AG08395 (cell line): ENCODE measurements at places on chromosomes 12 and 14.

DNA sequence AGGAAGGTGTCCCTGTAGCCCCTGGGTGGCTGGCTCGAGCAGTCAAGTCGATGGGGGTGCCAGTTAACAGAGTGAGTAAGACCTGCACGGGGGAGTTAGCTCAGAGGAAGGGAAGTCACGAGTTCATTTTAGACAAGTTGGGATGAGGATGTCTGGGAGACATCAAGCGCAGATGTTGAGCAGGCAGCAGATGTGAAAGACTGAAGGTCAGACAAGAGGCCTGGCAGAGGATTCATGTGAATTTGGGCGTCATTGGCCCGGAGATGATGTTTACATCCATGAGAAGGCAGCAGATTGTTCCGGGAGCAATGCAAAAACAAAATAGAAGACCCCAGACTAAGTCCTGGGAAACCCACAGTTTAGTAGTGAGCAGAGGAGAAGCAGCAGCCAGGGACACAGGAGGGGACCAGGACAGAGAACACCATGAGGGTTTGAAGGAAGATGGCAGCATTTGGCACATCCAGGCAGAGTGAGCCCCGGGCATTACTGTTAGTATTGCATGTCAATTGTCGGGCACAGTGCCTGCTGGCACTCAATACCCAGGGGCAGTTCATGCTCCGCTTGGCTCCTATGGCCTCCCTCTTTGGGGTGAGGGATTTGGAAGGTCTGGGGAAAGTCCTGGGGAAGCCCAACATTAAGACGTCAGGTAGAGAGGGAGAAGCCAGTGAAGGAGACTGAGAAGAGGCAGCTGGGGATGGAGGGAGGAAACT lies 15.1 kb downstream of the LTBP2 start:
- peak; percentile 73 for DNase-seq

DNA sequence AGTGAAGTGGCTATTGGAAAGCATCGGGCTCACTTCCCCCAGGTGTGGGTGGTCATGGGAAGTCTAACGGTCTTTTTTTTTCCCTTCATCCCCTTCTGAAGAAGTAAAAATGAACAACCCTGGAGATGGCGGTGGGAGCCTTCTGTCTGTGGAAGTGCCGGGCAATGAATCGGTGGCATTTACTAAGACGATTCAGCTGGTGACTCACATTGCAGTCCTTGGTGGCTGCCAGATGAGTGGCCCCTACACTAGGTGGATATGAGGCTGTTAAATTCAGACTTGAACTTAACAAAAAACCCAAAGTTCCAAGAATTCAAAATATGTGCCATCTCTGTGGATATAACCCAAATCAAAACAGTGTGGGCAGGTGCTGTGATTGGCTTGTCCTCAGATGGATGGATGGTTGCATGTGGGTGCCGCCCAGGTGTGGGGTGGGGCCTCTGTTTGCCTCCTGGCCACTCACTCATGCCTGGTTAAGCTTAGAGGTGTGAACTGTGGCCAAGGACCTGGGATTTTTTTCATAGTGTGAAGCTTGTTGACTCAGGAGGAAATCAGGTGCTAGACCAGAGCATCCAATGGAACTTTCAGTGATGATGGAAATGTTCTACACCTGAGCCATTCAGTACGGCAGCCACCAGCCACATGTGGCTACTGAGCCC lies 176.7 kb upstream of the NOS1 start:
- no peak for DNase-seq

- no peak for DNase-seq
Observed at GRCh38 chr14:23118506-23119362, at the start of gene CEBPE. CEBPE (minus strand) TSS chr14:23119255; CDS start chr14:23119091, 164 bp downstream.

DNA sequence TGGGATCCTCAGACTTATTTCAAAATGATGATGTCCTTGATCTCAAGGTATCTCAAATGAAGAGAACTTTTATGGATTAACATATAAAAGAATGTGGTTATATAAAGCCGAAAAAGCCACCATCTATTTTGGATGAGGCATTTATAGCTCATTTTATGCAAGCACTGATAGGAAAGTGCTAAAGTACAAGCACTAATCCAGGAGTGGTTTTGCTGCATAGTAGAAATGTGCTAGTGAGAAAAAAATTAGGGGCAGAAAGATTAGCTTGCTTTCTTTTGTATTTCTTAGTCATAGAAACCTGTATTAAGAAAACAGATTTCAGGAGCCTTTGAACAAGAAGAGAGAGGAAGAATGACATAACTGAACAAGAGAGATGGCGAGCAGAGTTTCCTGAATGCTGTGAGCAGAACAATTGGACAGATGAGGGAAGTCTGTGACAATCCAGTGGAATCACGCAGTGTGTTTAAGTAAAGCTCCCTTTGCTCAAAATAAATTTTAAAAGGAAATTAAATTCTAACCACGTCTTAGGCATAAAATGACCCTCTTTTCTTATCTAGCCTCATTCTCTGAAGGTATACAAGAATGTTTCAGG lies 238.2 kb upstream of the NOVA1 start:
- no peak for DNase-seq

GRCh38 chr14:60273956-60274355 lies 24.9 kb downstream of the PPM1A start:
- DNase-seq: no peak

DNA sequence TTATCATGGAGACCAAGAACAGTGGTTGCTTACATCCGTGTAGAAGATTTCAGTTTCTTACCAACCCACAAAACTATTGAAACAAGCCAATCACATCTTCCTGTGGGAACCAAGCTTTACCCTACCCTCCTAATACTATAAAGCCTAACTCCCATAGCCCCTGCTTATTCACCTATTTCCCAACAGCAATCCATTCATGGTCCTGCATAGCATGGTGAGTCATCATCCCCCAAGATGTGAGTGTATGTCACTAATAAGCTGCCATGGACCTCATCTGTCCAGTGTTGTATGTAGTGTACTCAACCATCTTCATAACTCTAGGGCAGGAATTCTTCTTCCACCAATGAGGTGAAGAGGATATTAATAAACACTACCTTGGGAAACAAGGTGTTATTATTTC lies 1620.4 kb upstream of the FLRT2 start:
- DNase-seq: no peak

GRCh38 chr12:125320177-125320576 lies 254.9 kb downstream of the AACS start:
- DNase-seq: no peak

DNA sequence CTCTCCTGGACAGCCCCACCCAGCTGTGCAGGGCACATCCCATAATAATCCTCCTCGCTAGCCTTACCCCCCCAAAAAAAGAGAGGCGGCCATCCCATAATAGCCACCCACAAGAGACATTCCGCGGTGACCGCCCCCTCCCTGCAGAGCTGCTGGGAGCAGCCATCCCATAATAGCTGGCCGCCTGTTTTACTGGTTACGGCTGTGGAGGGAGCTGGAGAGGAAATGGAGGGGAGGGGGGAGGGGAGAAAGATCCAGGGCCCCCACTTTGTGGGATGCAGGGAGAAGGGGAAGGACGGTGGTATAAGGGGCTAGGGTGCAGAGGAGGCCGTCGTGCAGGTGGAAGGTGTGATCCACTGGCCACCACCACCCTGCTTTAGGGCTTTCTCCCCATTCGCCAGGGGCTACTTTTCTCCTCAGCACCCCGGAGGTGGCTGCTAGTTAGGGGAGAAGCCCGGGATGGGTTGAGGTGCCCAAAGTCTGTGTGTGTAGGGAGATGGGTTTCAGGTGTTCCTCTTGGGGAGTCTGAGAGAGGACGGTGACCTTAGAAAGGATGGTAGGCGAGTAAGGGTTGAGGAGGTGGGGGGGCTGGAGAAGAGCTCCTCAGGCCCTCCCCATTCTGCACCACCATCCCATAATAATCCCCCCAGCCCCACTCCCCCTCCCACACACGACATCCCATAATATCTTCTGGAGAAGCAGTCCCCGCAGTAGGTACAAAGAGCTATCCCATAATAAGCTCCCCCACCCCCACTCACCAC lies 6.0 kb upstream of the CHD4 start:
- DNase-seq: peak; percentile 55

GRCh38 chr12:122022393-122023338 lies 982 bp downstream of the BCL7A start:
- peak; percentile 39 for DNase-seq

GRCh38 chr12:52249511-52250047 lies 16.5 kb downstream of the KRT7 start:
- no peak for DNase-seq

GRCh38 chr14:36665887-36666415 lies 4.3 kb downstream of the PAX9 start:
- DNase-seq: no peak

DNA sequence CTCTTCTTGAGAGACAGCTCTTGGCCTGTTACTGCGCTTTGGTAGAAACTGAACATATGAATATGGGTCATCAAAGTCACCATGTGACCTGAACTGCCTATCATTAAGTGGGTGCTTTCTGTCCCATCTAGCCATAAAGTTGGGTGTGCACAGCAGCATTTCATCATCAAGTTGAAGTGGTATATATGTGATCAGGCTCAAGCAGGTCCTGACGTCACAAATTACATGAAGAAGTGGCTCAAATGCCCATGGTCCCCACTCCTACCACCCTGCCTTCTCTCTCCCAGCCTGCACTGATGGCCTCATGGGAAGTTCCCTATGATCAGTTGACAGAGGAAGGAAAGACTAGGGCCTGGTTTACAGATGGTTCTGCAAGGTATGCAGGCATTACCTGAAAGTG lies 308.8 kb upstream of the MGAT4C start:
- DNase-seq: no peak

DNA sequence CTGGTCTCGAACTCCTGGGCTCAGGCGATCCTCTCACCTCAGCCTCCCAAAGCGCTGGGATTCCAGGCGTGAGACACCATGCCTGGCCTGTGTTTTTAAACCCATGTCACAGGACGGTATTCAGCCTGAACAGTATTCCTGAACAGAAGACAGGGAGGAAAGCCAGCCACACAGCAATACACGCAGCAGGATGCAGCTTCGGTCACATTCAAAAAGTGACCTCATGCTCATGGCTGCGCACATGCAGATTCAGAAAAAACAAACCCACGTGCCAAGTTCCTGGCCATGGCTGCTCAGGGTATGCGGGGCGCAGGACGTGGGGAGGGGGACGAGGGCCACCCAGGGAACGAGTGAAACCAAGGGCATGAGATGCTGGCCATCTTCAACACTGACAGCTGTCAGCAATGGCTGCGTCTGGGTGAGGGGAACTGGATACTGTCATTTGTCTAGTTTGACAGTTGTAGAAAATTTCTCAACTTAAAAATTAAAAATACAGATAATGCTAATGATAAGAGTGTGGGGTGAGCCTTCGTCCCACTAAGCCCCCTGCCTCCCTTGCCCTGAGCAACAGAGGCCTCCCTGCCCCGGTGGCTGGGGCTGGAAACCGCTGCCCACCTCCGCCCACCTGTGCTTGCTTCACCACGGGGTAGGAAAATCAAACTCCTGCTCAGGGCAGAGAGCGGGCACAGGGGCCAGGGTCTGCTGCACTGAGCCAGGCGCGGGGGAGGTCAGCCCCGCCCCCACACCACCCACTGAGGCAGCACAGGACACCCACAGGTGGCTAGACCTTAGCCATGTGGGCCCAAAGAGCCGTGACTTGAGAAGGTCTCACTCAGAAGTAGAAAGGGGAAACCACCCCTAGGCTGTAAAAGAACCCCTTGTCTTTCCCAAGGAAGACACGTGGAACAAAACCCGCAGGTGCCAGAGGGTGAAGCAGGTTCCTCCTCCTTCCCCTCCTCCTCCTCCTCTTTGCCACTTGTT lies 84.2 kb downstream of the SCARB1 start:
- no peak for DNase-seq

- DNase-seq: no peak
Observed at GRCh38 chr12:56722832-56723231, 2.3 kb downstream of the NACA start.

DNA sequence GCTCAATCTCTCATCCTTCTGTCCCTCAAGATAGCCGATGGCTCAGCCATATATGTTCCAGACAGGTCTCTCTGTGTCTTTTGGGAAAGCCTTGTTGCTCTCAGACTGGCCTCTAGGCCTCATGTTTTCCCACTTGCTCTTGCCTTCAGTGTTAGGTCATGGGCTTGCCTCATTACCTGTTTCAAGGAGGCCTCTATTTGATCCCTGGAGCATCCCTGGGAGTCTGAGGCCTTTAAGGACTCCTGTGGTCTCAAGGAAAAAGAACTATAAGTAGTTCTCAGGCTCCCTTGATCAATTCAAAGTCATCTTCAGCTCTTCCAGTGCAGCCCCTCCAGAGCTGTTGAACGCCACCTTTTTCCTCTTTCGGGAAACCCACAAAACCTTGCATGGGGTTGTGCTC lies 47.9 kb downstream of the NTF3 start:
- no peak for DNase-seq

DNA sequence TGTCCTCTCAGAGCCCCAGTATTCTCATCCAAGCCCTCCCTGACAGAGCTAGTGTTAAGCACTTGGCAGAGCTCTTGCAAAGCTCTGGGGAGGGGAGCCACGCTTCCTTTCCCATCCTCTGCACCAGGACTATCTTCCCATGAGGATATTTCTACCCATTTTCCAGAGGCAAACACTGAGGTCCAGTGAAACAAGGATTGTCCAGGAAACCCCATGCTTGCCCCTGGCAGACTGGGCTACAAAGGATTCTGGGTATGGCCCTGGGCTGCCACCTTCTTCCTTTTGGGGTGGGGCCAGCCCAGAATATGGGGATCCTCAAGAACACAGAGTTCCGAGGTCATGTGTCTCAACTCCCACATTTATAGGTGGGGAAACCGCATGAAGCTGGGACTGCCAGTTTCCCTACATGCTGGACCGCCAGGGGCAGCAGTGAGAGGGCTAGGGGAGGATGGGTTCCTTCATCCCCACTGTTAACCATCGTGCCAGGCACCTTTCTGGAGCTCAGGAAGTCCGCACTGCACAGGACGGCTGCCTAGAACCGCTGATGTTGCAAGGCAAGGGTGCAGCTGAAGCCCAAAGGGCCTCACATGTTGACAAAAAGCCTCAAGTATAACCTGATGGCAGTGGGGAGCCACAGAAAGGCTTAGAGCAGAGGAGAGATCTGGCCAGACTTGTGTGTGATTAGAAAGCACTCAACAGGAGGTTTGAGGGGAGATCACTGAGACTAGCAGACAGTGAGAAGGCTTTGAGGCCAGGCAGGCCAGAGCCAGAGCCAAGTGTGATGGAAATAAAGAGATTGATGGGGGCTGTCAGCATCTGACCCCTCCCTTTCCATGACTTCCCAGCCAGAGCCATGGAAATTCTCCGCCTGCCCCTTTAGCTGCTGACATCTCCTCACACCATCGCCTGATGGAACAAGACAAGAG lies 5.5 kb upstream of the CCDC85C start:
- DNase-seq: no peak

DNA sequence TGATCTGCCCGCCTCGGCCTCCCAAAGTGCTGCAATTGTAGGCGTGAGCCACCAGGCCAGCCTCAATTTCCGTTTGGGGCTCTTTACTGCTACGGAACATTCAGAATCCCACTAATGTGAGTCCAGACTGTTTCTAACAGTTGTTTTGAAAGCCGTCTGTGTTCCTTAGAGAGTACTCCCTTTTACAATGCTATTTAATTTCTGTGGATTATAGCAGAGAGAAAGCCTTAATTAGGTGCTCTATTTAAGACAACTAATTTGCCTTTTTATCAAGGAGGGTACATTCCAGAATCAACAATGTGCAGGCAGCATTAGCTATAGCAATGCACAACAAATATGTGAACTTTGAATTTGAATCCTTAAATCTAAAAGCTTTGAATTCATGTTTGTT lies 2.8 kb upstream of the SAV1 start:
- DNase-seq: no peak

GRCh38 chr12:4809449-4810218 lies 89.4 kb downstream of the GALNT8 start:
- no peak for DNase-seq

GRCh38 chr14:94650806-94651805 lies 38.9 kb downstream of the SERPINA3 start:
- DNase-seq: no peak
